ENCODE measurements at places on chromosomes 5 and 9. TPM values are rescaled to one million over a fixed set of nuclear protein-coding genes. Genes with fewer than 3 reads are reported as not detected.

GRCh38 chr5:120405286-120405864 lies 58.7 kb upstream of the PRR16 start:
- no peak overlapping the region for H3K4me3 ChIP-seq
- no peak for DNase-seq
- no peaks in the 10 kb centered on the region for H3K27me3 ChIP-seq
- no peak overlapping the region for H3K27ac ChIP-seq
- H3K4me1 ChIP-seq, result no peaks in the 10 kb centered on the region
- no peaks in the 10 kb centered on the region for H3K36me3 ChIP-seq

DNA sequence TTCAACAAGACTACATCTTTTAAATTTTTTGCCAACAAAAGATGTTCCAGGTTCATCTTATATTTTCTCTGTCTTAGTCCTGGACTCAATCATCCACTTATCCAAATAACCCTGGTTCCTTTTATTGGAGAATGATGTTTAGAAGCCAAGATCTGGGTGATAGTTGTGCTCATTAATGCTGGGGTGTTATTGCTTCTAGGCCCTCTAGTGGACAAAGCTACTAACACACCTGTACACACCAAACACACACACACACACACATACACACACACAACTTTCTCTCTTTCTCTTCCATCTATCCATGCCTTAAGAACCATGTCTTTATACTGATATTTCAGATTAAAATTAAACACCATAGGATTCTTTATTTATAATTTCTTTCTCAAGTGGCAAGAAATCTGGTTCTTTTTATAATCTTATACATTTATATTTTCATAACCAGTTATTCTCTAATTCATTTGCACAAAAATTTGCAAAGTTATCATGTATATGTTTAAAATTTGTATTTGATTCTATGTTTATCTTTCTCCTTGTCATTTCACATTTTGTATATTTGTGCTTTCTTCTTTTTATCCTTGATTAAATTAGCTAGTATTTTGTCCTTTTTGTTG lies 179.1 kb upstream of the SMIM23 start:
- H3K4me3 ChIP-seq, result no peak overlapping the region
- H3K36me3 ChIP-seq, result no peaks in the 10 kb centered on the region
- no peak overlapping the region for H3K27ac ChIP-seq

- no peak overlapping the region for H3K27ac ChIP-seq
- no peaks in the 10 kb centered on the region for H3K27me3 ChIP-seq
- no peaks in the 10 kb centered on the region for H3K36me3 ChIP-seq
- H3K4me1 ChIP-seq, result no peaks in the 10 kb centered on the region
- DNase-seq, result no peak
Measured at GRCh38 chr9:3074247-3074646, 230.4 kb upstream of the PUM3 start.

- no peaks in the 10 kb centered on the region for H3K27me3 ChIP-seq
- no peak for DNase-seq
- no peak overlapping the region for H3K4me3 ChIP-seq
- no peak overlapping the region for H3K27ac ChIP-seq
- H3K36me3 ChIP-seq, result peaks cover 10% of the 10 kb centered on the region
Measured at GRCh38 chr5:33641744-33642505, 201.2 kb downstream of the TARS1 start.

GRCh38 chr9:88998503-88998902 lies 7.2 kb downstream of the S1PR3 start:
- no peak for DNase-seq
- H3K36me3 ChIP-seq, result no peaks in the 10 kb centered on the region
- no peak overlapping the region for H3K27ac ChIP-seq
- no peaks in the 10 kb centered on the region for H3K27me3 ChIP-seq

- no peak overlapping the region for H3K4me3 ChIP-seq
- H3K36me3 ChIP-seq, result no peaks in the 10 kb centered on the region
- DNase-seq, result peak; percentile 35
- H3K27me3 ChIP-seq, result no peaks in the 10 kb centered on the region
- peak overlapping the region; percentile 98 for H3K27ac ChIP-seq
Measured at GRCh38 chr9:104091708-104092107, 2.4 kb upstream of the SMC2 start.

DNA sequence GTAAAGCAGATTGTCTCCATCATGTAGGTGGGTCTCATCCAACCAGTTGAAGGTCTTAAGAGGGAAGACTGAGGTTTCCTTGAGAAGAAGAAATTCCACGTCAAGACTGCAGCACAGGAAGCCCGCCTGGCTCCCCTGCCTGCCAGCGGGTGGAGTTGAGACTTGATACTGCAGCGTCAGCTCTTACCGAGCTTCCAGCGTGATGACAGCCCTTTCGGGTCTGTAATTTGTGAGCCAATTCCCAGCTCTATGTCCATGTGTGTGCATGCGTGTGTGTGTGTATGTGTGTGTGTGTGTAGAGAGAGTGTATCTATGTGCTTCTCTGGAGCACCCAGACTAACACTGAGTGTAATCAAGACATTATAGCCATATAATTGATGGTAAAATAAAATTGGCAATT lies 379.7 kb upstream of the IRX2 start:
- no peaks in the 10 kb centered on the region for H3K36me3 ChIP-seq
- H3K4me3 ChIP-seq, result no peak overlapping the region
- DNase-seq, result no peak
- H3K4me1 ChIP-seq, result peaks cover 28% of the 10 kb centered on the region
- H3K27ac ChIP-seq, result no peak overlapping the region

- peak; percentile 84 for DNase-seq
- no peaks in the 10 kb centered on the region for H3K27me3 ChIP-seq
- H3K27ac ChIP-seq, result peak overlapping the region; percentile 7
Measured at GRCh38 chr5:133910571-133910970, 57.9 kb downstream of the C5orf15 start.

GRCh38 chr5:106720367-106720766 lies 950.4 kb downstream of the EFNA5 start:
- H3K27me3 ChIP-seq, result no peaks in the 10 kb centered on the region
- no peaks in the 10 kb centered on the region for H3K4me1 ChIP-seq
- H3K27ac ChIP-seq, result no peak overlapping the region
- no peak overlapping the region for H3K4me3 ChIP-seq
- DNase-seq, result no peak

DNA sequence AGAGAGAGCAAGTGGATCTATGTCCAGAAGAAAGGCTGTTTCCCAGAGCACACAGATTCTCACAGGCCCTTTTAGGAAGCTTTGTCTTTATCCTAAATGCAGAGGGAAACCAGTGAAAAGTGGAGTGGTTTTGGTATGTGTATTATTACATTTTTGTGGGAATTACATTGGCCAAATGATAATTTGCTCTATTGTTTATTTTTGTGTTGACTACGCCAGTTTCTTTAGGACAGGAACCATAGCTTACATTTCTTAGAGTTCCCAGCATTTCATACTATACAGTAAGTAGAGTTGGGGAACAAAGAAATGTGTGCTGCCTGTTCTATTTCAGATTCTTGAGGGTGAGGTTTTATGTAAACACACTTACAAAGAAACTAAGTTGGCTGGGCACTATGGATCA lies 29.4 kb upstream of the SPATA31D4 start:
- no peak for DNase-seq
- no peaks in the 10 kb centered on the region for H3K36me3 ChIP-seq
- H3K4me1 ChIP-seq, result no peaks in the 10 kb centered on the region
- H3K4me3 ChIP-seq, result no peak overlapping the region
- no peak overlapping the region for H3K27ac ChIP-seq

GRCh38 chr9:95857896-95858295 lies 17.6 kb upstream of the ERCC6L2 start:
- H3K27me3 ChIP-seq, result no peaks in the 10 kb centered on the region
- no peak overlapping the region for H3K4me3 ChIP-seq
- H3K4me1 ChIP-seq, result peaks cover 27% of the 10 kb centered on the region
- no peak for DNase-seq
- no peaks in the 10 kb centered on the region for H3K36me3 ChIP-seq
- H3K27ac ChIP-seq, result peak overlapping the region; percentile 68

DNA sequence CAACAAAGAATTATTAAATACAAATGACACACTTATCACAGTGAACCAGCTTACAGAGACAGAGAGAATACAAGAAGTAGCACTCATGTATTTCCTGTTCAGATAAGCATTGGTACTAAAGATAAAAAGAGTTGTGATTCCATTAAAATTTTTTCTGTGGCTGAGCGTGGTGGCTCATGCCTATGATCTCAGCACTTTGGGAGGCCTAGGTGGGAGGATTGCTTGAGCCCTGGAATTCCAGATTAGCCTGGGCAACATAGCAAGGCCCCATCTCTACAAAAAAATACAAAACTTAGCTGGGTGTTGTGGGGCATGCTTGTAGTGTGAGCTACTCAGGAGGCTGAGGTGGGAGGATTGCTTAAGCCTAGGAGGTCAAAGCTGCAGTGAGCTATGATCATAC lies 32.9 kb downstream of the FCHO2 start:
- H3K27me3 ChIP-seq, result no peaks in the 10 kb centered on the region
- H3K4me3 ChIP-seq, result no peak overlapping the region
- peaks cover 8% of the 10 kb centered on the region for H3K36me3 ChIP-seq
- H3K4me1 ChIP-seq, result no peaks in the 10 kb centered on the region

The ASPN gene
- not detected for total RNA-seq

The CDC25C gene
- 2.7 TPM for total RNA-seq

The IL5 gene
- total RNA-seq, result not detected

The MRPL22 gene
- total RNA-seq, result 39.0 TPM

The C5orf63 gene
- total RNA-seq, result 0.46 TPM

The CRHBP gene
- 13.0 TPM for total RNA-seq

The NR6A1 gene
- 19.8 TPM for total RNA-seq

The LEAP2 gene
- 1.2 TPM for total RNA-seq

The CDH9 gene
- total RNA-seq, result not detected

The FOXD4L6 gene
- not detected for total RNA-seq
